Psoas muscle (tissue), 8 donors: ENCODE measurements at places on chromosomes 4 and X. TPM values are rescaled to one million over a fixed set of nuclear protein-coding genes. Genes with fewer than 3 reads are reported as not detected.

The MAP9 gene
- total RNA-seq: 0.52 TPM

DNA sequence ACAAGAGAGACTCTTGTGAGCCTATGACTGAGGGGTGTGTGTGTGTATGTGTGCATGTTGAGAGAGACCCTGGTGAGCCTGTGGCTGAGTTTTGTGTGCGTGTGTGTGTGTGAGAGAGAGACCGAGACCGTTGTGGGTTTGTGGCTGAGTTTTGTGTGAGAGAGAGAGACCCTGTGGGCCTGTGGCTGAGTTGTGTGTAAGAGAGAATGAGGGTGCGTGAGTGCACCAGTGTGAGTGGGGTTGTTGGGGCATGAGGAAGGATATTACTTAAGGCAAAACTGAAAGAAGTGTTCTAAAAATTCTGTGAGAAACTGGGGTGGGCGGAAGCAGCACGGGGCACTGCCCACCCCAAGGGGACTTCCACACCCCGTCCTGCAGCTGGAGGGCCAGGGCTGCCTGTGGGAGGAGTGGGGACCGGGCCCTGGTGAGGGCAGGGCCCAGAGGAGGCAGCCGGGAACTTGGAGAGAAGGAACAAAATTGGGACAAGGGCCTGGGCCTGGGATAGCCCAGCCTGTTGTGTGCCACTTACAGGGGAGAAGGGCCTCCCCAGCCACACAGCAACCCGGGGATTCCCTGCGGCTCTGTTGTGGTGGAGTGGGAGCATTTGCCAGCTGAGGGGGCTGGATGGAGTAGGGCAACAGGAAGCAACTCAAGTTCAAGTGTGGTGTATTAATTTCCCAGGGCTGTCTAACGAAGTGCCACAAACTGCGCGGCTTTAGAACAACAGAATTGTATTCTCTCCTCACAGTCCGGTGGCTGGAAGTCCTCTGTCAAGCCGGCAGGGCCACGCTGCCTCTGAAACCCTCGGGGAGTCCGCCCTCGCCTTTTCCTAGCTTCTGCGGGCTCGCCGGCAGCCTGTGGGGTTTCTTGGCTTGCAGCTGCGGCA lies 22.1 kb downstream of the TMEM131L start:
- H3K4me1 ChIP-seq: peaks cover 77% of the 10 kb centered on the region
- DNase-seq: peak; percentile 77
- H3K36me3 ChIP-seq: no peaks in the 10 kb centered on the region
- no peaks in the 10 kb centered on the region for H3K27me3 ChIP-seq
- peak overlapping the region; percentile 87 for H3K27ac ChIP-seq
- peak overlapping the region; percentile 52 for H3K4me3 ChIP-seq

DNA sequence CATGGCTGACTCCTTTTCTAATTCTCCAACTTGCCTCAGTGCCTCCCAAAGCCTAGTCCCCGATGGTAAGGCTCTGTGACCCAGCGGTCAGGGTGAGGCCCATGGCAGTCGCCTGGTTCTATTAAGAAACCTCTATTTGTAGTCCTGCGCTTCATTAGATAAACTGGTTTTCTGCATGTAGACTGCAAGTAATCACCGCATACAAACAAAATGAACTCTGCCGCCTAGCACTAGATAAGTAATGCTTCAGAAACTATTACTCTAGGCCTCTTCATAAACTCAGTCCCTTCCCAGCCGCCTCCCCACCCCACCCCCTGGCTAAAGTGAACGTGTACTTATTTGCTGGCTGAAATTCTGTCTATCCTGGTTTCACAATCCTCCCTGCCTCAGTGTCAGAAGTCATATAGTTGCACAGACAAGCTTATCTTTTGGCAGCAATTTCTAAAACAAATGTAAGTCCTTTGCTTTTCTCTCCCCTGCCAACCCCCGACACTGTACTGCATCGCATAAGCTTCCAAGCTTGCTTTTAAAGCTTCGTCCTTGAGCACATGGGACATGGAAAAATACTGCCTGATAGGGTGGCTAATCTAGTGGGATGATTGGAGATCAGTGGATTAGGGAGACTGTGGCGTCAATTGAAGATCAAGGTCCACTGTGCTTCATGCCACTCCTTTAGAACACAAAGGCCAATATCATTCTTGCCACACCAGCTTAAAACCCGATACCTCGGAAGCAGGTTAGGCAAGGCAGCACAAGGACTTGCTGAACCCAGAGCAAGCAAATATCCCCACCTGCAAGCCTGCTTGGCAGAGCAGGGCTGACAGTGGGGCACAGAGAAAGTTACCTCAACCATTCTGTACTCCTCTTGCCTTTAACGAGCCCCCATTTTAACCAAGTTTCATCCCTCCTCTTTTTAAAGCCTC lies 125.8 kb downstream of the IRF2 start:
- no peak for DNase-seq
- no peaks in the 10 kb centered on the region for H3K36me3 ChIP-seq
- no peaks in the 10 kb centered on the region for H3K27me3 ChIP-seq
- H3K4me1 ChIP-seq: peaks cover 55% of the 10 kb centered on the region
- no peak overlapping the region for H3K4me3 ChIP-seq
- H3K27ac ChIP-seq: peak overlapping the region; percentile 94

- peaks cover 65% of the 10 kb centered on the region for H3K36me3 ChIP-seq
- DNase-seq: no peak
- H3K4me1 ChIP-seq: no peaks in the 10 kb centered on the region
- no peak overlapping the region for H3K27ac ChIP-seq
- H3K27me3 ChIP-seq: no peaks in the 10 kb centered on the region
These were observed 30.4 kb downstream of the GNL3L start for GRCh38 chrX:54560411-54560810.

DNA sequence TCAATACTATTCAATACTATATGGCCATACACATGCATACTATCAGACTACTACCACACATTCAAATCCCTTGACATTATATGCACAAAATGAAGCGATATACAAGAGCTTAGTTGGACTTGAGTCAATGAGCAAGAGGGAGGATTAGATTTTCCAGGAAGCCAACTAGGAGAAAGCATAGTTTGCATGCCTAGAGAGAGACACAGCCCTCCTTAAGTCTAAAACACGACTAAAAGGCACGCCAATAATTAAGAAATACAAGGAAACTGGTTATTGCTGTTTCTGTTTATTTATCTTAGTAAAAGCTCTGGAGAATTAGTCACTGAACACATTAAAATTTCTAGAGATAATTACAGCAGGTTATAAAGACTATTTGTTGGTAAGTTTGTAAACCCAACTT lies 21.8 kb downstream of the MBNL3 start:
- no peak overlapping the region for H3K4me3 ChIP-seq
- no peaks in the 10 kb centered on the region for H3K4me1 ChIP-seq
- H3K36me3 ChIP-seq: no peaks in the 10 kb centered on the region
- no peak for DNase-seq

GRCh38 chr4:90030202-90030601 lies 97.0 kb upstream of the CCSER1 start:
- DNase-seq: no peak
- no peaks in the 10 kb centered on the region for H3K27me3 ChIP-seq
- H3K36me3 ChIP-seq: no peaks in the 10 kb centered on the region
- H3K27ac ChIP-seq: no peak overlapping the region
- no peak overlapping the region for H3K4me3 ChIP-seq

The NAP1L3 gene
- 0.82 TPM for total RNA-seq

The QDPR gene
- total RNA-seq: 34.6 TPM

The FGF13 gene
- 43.5 TPM for total RNA-seq

DNA sequence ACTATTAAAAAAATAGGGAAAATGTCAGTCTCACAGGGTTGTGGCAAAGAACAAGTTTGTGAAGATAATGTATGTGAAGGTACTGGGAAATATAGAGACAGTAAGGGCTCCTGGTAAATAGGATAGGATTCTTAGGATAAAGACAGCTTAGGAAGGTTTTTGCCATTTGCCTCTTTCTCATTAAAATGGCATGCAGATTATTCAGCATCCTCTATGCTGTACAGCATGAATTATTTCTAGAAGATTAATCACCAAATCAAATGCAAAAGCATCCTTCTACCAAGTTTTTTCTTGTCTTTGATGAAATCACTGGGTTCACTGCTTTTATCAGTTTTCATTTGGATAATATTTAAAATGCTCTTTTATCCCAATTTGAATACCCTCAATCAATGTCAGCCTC lies 142.8 kb downstream of the NDST3 start:
- H3K27ac ChIP-seq: no peak overlapping the region
- H3K4me1 ChIP-seq: no peaks in the 10 kb centered on the region
- DNase-seq: no peak

GRCh38 chr4:47643845-47644244 lies 158.8 kb downstream of the ATP10D start:
- no peaks in the 10 kb centered on the region for H3K27me3 ChIP-seq
- H3K4me1 ChIP-seq: no peaks in the 10 kb centered on the region

- DNase-seq: no peak
- no peak overlapping the region for H3K27ac ChIP-seq
- H3K4me1 ChIP-seq: no peaks in the 10 kb centered on the region
These were observed 235.1 kb downstream of the LDB2 start for GRCh38 chr4:16663307-16663706.

The MUC7 gene
- total RNA-seq: not detected

DNA sequence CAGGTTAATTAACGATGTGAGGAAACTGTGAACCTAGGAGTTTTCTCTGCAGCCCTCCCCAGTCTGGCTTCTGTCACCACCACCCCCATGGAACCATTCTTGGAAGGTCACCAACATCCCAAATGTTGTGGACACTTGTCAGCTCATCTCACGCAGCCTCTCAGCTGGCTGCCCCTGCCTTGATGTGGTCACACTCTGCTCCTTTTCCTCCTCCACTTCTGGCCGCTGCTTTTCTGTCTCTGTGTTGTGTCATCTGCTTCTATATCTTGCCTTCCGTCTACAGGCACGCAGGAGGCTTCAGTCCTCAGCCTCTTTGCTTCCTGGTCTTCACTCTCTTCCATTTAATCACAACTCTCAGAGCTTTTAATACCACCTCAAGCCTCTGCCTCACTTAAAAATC lies 371.5 kb upstream of the SLIT2 start:
- no peak overlapping the region for H3K4me3 ChIP-seq
- DNase-seq: no peak
- H3K27ac ChIP-seq: no peak overlapping the region

The PPEF1 gene
- not detected for total RNA-seq

The IL2RG gene
- 1.5 TPM for total RNA-seq

The TMPRSS11F gene
- not detected for total RNA-seq

DNA sequence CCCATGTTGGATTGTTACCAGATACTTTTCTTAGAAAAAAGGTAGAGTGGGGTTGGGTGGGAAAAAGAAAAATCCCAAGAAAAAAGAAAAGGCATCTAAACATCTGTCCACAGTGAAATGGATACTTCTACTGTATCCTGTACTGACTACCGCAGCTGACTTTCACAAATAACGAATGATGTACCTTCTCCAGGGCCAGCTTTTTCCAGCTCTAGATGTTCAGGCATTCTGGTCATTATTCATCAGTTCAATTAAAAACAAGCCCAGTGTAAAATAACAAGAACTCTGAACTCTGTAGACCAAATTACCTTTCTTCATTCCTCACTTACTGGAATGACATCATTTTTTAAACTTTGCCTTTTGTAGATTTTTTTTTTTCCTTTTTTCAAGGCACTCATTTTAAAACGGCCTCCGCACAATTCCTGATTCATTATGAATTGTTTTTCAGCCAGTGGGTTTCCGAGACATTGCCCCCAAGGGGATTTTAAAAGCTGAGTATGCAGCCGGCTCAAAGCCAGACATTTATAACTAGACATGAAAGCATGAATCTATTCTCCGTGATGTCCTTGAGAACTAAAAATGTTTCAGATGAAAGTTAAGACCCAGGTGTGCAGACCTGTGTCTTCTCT lies 113.5 kb downstream of the PRKX start:
- H3K4me1 ChIP-seq: no peaks in the 10 kb centered on the region
- H3K36me3 ChIP-seq: no peaks in the 10 kb centered on the region
- H3K27me3 ChIP-seq: no peaks in the 10 kb centered on the region
- H3K4me3 ChIP-seq: no peak overlapping the region
- no peak for DNase-seq

The SYP gene
- 0.37 TPM for total RNA-seq

GRCh38 chrX:75131973-75132627 lies 24.0 kb downstream of the ABCB7 start:
- no peak for DNase-seq
- no peaks in the 10 kb centered on the region for H3K36me3 ChIP-seq
- no peaks in the 10 kb centered on the region for H3K27me3 ChIP-seq
- H3K4me1 ChIP-seq: peaks cover 3% of the 10 kb centered on the region

DNA sequence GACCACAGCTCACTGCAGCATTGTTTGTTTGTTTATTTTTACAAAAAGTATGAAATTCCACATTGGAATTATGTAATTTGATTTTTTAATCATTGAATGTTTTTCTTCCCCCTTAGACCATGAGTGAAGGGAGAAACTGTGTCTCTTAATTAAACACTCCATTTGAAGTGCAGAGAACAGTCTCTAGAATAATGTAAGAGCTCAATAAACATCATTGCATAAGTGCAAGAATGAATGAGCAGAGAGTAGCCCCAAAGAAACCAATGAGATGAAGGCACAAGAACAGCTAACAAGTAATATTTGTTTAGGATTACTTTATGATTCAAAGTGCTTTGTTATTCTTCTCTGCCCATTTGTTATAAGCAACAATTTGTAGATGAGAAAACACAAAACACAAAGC lies 921.3 kb upstream of the LCORL start:
- H3K4me1 ChIP-seq: no peaks in the 10 kb centered on the region
- no peak overlapping the region for H3K4me3 ChIP-seq
- no peaks in the 10 kb centered on the region for H3K27me3 ChIP-seq
- no peak for DNase-seq
- H3K36me3 ChIP-seq: no peaks in the 10 kb centered on the region

GRCh38 chrX:13253223-13253622 lies 66.6 kb downstream of the ATXN3L start:
- H3K4me3 ChIP-seq: no peak overlapping the region
- no peak for DNase-seq
- H3K4me1 ChIP-seq: no peaks in the 10 kb centered on the region
- H3K36me3 ChIP-seq: no peaks in the 10 kb centered on the region

DNA sequence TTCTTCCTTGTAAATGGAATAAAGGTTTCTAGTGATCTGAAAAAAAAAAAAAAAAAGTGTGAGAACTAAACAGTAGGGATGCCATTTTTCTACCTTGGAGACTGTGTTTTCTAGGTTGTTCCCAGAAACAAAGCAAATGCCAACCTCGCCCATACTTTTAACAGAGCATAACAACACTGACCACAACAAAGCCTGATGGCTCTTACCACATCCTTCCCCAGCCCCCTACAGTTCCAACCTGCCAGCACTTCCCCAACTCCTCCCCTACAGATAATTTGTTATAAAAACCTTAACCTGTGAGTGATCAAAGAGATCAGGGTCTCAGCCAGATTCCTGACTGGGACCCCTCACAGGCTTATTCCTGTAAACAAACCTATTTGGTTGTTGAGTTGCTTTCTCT lies 940.0 kb downstream of the SH3BGRL start:
- no peaks in the 10 kb centered on the region for H3K27me3 ChIP-seq
- no peak overlapping the region for H3K27ac ChIP-seq
- no peak for DNase-seq
- H3K36me3 ChIP-seq: no peaks in the 10 kb centered on the region
